ENCODE measurements at places on chromosomes 16 and 17. TPM values are rescaled to one million over a fixed set of nuclear protein-coding genes. Genes with fewer than 3 reads are reported as not detected.

ZNF768 gene
- 91.5 TPM for total RNA-seq

RAB11FIP4 gene
- total RNA-seq = 1.2 TPM

LYZL6 gene
- not detected for total RNA-seq

SLFN13 gene
- 15.0 TPM for total RNA-seq

Data from esophagus muscularis mucosa (tissue), 4 donors.